ENCODE measurements at places on chromosomes 2 and 18. TPM values are rescaled to one million over a fixed set of nuclear protein-coding genes. Genes with fewer than 3 reads are reported as not detected.

Gene DTNA
- polyA plus RNA-seq: not detected

Gene SERPINB10
- not detected for polyA plus RNA-seq

Gene ANKRD30BL
- polyA plus RNA-seq: not detected

Gene LRRTM1
- not detected for polyA plus RNA-seq

Gene CHRNG
- polyA plus RNA-seq: not detected
